ENCODE measurements at places on chromosomes 5 and 9. TPM values are rescaled to one million over a fixed set of nuclear protein-coding genes. Genes with fewer than 3 reads are reported as not detected.
A peak's percentile ranks its signal among the peaks of the same experiment; 100 is the strongest.

Gene ZDHHC11B
- total RNA-seq = 6.9 TPM

Gene TCF7
- total RNA-seq = 3.7 TPM

Gene CER1
- total RNA-seq = not detected

Gene DOCK2
- total RNA-seq = 66.6 TPM

Gene GPR107
- total RNA-seq = 43.2 TPM

Gene SGCD
- total RNA-seq = 11.0 TPM

Gene PCDHGA2
- total RNA-seq = 5.5 TPM

Gene GPBP1
- 49.6 TPM for total RNA-seq

Gene TSSK1B
- total RNA-seq = 0.28 TPM

- DNase-seq = no peak
- no peaks in the 10 kb centered on the region for H3K36me3 ChIP-seq
- H3K27ac ChIP-seq = no peak overlapping the region
- no peaks in the 10 kb centered on the region for H3K27me3 ChIP-seq
Measured at GRCh38 chr5:129554134-129554904, 94.2 kb downstream of the ADAMTS19 start.

GRCh38 chr5:88524941-88525340, 256.3 kb upstream of the TMEM161B start:
- H3K27me3 ChIP-seq = no peaks in the 10 kb centered on the region
- H3K36me3 ChIP-seq = no peaks in the 10 kb centered on the region
- DNase-seq = no peak
- no peak overlapping the region for H3K27ac ChIP-seq

GRCh38 chr5:95763941-95764340, 32.8 kb downstream of the RHOBTB3 start:
- no peaks in the 10 kb centered on the region for H3K4me1 ChIP-seq
- no peak overlapping the region for H3K27ac ChIP-seq
- DNase-seq = no peak

GRCh38 chr5:18105449-18105848, 471.2 kb downstream of the TAF11L14 start:
- no peaks in the 10 kb centered on the region for H3K27me3 ChIP-seq
- no peaks in the 10 kb centered on the region for H3K36me3 ChIP-seq
- no peak for DNase-seq
- H3K4me3 ChIP-seq = no peak overlapping the region
- no peaks in the 10 kb centered on the region for H3K4me1 ChIP-seq

DNA sequence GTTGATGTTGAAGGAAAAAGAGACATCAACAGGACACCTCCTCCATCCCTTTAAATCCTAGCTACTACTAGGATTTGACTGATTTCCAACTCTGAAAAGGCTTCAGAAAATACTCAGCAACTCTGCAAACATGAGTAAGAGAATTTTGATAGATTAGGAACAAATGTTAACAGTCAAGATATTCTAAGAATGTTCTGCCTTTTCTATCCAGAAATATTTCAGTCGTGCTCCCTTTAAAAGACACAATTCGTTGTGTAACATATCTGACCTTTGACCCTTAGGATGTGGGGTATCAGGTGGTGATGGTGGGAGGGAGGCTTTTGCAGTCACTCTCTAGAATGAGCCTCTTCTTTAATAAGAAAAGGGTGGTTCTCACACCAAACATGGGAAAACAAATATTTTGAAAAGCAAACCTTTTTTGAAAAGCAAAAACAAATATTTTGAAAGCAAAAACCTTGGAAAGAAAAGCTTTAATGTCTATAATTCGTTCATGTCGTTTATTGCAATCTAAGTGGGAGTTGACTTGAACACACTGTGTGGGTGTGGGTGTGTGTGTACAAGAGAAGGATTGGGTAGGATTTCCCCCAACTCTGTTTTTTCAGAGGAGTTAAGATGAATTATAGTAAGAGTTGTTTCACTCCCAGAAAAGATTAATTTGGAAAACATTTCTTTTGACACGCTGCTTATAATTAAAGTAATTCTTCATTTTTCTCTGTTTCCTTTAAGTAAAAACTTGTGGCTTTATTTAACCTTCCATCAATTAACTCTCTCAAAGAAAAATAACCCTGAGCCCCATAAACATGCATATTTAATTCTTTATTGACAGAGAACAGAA, 152.8 kb downstream of the TMEM167A start:
- no peak overlapping the region for H3K27ac ChIP-seq
- DNase-seq = peak; percentile 50
- H3K4me1 ChIP-seq = peaks cover 17% of the 10 kb centered on the region
- H3K36me3 ChIP-seq = no peaks in the 10 kb centered on the region
- H3K27me3 ChIP-seq = no peaks in the 10 kb centered on the region

- H3K4me1 ChIP-seq = peaks cover 26% of the 10 kb centered on the region
- H3K36me3 ChIP-seq = no peaks in the 10 kb centered on the region
- no peak overlapping the region for H3K27ac ChIP-seq
- H3K4me3 ChIP-seq = no peak overlapping the region
- DNase-seq = no peak
Measured at GRCh38 chr5:59325070-59325469, 568.5 kb downstream of the PDE4D start.

- no peaks in the 10 kb centered on the region for H3K27me3 ChIP-seq
- H3K4me3 ChIP-seq = no peak overlapping the region
- no peaks in the 10 kb centered on the region for H3K36me3 ChIP-seq
- no peaks in the 10 kb centered on the region for H3K4me1 ChIP-seq
- H3K27ac ChIP-seq = no peak overlapping the region
- peak; percentile 68 for DNase-seq
Measured at GRCh38 chr9:134205672-134206310, 41.4 kb upstream of the RNU6ATAC start.

DNA sequence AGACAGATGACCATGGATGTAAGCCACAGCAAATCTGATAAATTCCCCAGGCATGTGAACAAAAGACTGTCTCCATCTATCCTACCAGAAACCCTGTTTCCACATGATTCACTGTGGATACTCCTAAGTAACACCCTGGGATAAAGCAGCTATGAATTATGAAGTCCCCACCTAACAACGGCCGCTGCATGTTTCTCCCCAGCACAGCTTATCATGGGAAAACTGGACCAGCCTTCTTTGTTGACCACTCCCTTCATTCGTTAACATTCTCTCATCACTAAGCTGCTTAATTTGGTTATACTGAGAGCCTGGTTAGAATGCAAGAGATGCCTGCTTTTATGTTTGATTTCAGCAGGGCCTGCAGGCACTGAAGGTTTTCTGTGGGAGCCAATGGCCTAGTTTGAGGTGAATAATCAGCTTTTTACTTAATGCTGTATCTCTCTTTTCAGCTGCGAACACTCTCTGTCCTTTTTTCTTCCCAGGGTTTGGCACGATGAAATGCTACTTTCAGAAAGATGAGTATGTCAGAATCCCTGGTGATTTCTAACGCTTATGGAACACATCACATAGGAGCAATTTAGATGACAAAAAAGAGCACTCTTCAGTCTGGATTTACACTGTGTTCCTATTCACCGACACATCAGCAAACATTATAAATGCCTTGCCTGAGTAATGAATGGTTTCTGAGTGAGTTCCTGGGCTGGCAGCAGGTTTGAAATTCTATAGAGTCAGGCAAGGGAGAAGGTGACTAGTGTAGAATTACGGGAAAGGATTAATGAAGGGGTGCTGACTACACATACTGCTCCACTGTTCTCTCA, 318.4 kb upstream of the ZNF608 start:
- no peaks in the 10 kb centered on the region for H3K36me3 ChIP-seq
- no peak overlapping the region for H3K27ac ChIP-seq
- no peak overlapping the region for H3K4me3 ChIP-seq
- no peaks in the 10 kb centered on the region for H3K27me3 ChIP-seq
- peaks cover 2% of the 10 kb centered on the region for H3K4me1 ChIP-seq
- no peak for DNase-seq

DNA sequence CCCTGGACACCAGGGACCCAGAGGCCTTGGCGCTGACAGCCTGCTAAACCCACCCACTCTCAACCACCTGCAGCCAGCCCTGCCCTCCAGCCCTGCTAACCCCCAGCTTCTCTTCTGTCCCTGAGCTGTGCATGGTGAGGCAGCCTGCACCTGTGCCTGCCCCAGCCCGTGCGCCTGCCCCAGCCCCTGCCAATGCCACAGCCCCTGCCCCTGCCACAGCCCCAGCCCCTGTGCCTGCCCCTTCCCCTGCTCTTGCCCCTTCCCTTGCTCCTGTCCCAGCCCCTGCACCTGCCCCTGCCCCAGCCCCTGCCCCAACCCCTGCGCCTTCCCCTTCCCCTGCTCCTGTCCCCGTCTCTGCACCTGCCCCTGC, 43.3 kb upstream of the IRX4 start:
- no peak for DNase-seq
- peaks cover 6% of the 10 kb centered on the region for H3K4me1 ChIP-seq
- peaks cover 10% of the 10 kb centered on the region for H3K27me3 ChIP-seq
- H3K4me3 ChIP-seq = no peak overlapping the region
- H3K27ac ChIP-seq = no peak overlapping the region

DNA sequence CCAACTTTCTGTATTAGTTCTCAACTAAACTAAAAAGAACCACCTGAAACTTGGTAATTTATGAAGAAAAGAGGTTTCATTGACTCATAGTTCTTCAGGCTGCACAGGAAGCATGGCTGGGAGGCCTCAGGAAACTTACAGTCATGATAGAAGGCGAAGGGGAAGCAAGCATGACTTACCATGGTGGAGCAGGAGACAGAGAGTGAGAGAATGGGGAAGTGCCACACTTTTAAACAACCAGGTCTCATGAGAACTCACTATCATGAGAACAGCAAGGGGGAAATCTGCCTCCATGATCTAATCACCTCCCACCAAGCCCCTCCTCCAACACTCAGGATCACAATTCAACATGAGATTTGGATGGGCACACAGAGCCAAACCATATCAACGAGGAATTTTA, 123.5 kb downstream of the DEPDC1B start:
- H3K36me3 ChIP-seq = no peaks in the 10 kb centered on the region
- no peak for DNase-seq
- no peak overlapping the region for H3K4me3 ChIP-seq
- no peaks in the 10 kb centered on the region for H3K4me1 ChIP-seq
- no peak overlapping the region for H3K27ac ChIP-seq

DNA sequence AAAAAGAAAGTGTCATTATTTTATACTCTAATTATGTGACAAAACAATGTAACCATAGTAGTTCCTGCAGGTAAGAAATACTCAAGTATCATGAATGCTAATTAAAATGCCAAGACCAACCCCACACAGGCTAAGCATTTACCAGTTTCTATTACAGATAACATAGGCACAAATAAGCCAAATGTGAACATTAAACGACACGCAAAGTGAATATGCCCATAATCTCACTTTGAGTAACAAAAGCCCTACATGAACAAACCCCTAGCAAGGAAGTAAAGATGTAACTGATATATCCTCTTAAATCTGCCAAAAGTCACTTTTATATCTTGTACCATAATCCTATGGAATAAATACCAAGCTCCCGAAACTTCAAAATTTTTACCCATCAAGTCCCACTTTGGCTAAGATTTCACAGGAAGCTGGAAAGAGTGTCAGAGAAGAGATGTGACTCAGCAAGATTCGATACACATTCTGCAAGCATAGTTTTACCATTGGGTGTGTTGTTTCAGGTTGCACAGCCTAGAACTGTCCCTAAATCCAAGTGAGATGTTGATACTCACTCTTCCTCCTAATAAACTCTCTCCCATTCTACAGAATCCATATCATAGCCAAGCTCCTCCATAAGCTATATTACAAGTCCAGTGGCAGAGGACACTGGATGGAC, 28.8 kb downstream of the TRPM6 start:
- no peaks in the 10 kb centered on the region for H3K4me1 ChIP-seq
- H3K27ac ChIP-seq = no peak overlapping the region
- H3K27me3 ChIP-seq = no peaks in the 10 kb centered on the region
- H3K36me3 ChIP-seq = no peaks in the 10 kb centered on the region

DNA sequence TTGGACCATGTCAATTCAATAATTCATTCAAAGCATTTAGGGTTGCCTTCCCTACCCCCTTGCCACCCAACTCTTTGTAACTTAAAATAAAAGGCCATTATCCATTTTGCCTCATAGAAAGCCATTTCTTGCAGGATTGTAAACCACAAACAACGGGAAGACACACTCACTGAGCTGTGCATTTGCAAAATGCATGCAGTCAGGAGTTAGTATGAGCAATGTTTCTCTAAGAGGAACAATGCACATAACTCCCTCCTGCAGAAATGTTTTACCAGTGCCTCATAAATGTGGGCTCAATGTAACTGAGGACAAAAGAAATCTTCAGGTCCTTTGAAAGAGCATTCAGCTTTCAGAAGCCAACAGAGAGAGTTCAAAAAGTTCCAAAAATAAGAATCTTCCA, 98.5 kb upstream of the ABCA1 start:
- H3K27ac ChIP-seq = no peak overlapping the region
- H3K36me3 ChIP-seq = no peaks in the 10 kb centered on the region
- no peaks in the 10 kb centered on the region for H3K4me1 ChIP-seq
- no peak for DNase-seq
- H3K4me3 ChIP-seq = no peak overlapping the region

DNA sequence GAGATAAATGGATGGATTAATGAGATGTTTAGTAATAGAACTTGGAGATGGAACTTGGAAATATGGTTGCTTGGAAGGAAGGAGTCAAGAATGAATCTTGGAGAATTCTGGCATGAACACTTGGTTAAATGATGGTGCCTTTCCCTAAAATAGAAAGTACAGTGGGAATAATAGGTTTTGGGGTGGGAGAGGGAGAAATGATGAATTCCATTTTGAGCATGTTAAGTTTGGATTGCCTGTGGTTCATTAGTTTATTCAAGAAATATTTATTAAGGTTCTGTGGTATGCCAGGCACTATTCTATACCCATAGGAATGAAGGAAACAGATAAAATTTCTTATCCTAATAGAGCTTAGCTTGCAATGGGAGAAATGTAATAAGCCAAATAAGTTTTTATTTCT, 58.4 kb downstream of the PBX3 start:
- H3K27me3 ChIP-seq = no peaks in the 10 kb centered on the region
- H3K36me3 ChIP-seq = peaks cover 3% of the 10 kb centered on the region
- no peaks in the 10 kb centered on the region for H3K4me1 ChIP-seq
- no peak overlapping the region for H3K4me3 ChIP-seq
- no peak overlapping the region for H3K27ac ChIP-seq
- no peak for DNase-seq

GRCh38 chr9:87140605-87141109, 193.4 kb upstream of the GAS1 start:
- no peaks in the 10 kb centered on the region for H3K36me3 ChIP-seq
- DNase-seq = no peak
- no peak overlapping the region for H3K4me3 ChIP-seq
- H3K27ac ChIP-seq = no peak overlapping the region

DNA sequence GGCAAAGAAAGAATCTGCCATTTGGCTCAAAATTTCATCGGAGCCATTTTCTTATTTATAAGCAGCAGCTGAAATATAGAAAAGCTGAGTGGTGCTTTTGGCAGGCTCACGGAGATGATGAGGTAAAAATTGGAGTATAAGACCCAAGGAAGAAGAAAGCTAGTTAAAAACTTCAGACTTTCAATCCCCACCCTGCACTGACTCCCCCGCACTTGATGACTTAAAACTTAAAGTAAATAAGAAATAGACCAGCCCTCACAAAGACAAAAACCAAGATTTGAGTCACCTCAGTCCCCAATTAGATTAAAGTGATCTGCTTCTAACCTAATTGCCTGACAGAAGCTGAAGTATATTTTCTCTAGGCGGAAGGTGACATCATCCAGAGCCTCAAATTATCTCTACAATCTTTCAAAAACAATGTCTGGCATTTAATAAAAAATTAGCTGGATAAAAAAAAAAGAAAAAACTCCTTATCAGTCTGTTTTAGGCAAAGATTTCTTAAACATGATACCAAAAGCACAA, 124.0 kb upstream of the PJA2 start:
- H3K36me3 ChIP-seq = no peaks in the 10 kb centered on the region
- H3K4me1 ChIP-seq = no peaks in the 10 kb centered on the region

Measured in lung (tissue), 17 donors.